ENCODE measurements at places on chromosomes 7 and 10.

DNA sequence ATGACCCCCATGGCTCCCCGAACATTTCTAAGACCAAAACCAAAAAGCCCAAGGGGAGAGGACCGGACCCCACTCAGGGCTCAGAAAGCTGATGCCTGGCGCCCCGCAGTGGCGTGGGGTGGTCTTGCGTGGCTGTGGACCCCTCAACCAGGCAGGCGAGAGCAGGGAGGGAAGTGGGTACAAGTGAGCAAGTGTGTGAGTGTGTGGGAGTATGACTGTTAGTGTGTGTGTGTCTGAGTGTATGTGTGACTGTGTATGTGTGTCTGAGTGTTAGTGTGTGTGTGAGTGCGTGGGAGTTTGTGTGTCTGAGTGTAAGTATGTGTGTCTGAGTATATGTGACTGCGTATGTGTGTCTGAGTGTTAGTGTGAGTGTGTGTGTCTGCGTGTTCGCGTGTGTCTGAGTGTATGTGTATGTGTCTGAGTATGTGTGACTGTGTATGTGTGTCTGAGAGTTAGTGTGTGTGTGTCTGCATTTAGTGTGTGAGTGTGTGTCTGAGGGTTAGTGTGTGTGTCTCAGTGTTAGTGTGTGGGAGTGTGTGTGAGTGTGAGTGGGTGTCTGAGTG, 34.0 kb upstream of the INSIG1 start:
- DNase-seq = no peak

DNA sequence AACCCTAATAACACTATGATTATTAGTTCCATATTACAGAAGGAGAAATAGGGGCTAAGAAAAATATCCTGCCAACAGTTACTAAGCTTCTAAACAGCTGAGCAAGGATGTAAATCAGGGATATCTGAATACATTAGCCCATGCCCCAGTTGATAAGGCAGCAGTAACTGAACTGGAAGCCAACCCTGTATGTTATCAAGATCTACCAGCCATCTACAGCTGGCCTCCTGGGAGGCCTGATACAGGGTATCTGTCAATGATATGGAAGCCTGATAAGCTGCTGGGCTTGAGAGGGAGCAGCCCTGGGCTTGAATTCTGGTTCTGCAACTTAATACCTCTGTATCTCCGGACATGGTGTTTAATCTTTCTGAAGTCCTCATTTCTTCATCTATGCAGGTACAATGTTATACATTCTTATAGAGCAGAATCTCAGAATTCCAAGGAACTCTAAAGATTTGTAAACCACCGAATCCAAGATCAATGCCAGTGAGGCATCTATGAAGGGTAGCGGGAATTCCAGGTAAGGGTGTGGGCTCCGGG, 37.9 kb upstream of the AFAP1L2 start:
- no peak for DNase-seq

- no peak for DNase-seq
Measured at GRCh38 chr7:157061979-157062378, 51.5 kb upstream of the MNX1 start.

DNA sequence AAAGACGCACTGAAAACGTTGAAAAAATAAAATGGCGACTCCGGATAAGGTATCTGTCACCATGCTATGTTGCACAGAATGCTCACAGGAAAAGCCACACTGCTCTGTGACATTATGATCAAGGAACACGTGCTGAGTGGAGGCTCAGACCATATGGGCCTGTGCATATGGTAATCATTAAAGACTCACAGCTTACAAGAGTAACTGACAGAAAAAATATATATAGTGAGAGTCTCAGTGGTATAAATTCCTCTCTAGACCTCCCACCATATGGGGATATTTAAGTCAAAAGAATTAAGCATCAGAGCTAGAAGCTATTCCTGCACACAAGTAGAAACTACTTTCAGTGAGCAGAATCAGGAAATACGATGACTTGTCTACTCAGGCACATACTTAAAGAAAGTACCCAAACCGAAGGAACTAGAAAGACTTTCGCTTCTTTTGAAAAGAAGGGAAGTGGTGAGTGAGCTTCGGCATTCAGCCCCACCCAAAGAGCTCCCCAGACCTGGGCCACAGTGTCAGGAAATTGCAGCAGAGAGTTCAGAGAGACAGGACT, 65.1 kb upstream of the MPP7 start:
- DNase-seq = no peak

GRCh38 chr10:53434413-53434812, 661.8 kb upstream of the MBL2 start:
- DNase-seq = no peak

GRCh38 chr10:5775685-5776084, 37.5 kb downstream of the GDI2 start:
- DNase-seq = peak; percentile 81

- DNase-seq = no peak
Measured at GRCh38 chr10:123295644-123296043, 141.4 kb downstream of the BUB3 start.

DNA sequence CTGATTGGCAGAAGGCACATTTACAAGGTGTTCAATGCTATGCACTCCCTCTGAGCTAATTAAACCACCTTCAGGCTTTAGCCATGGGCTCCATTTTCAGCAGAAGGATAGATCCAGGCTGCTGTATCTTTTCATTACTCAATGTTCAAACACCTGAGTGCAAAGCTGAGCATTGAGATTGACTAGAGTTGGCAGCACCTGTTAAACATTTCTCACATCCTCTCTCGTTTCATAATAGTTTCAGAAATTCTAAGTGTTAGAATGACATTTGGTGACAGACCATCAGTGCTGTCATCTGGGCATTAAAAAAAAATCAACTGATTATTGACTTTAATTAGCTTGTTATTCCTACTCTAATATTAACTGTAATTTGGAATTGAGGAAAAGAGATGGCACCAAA, 187.1 kb upstream of the SEMA3E start:
- DNase-seq = no peak

GRCh38 chr7:85229544-85229943, 42.7 kb upstream of the SEMA3D start:
- DNase-seq = no peak

DNA sequence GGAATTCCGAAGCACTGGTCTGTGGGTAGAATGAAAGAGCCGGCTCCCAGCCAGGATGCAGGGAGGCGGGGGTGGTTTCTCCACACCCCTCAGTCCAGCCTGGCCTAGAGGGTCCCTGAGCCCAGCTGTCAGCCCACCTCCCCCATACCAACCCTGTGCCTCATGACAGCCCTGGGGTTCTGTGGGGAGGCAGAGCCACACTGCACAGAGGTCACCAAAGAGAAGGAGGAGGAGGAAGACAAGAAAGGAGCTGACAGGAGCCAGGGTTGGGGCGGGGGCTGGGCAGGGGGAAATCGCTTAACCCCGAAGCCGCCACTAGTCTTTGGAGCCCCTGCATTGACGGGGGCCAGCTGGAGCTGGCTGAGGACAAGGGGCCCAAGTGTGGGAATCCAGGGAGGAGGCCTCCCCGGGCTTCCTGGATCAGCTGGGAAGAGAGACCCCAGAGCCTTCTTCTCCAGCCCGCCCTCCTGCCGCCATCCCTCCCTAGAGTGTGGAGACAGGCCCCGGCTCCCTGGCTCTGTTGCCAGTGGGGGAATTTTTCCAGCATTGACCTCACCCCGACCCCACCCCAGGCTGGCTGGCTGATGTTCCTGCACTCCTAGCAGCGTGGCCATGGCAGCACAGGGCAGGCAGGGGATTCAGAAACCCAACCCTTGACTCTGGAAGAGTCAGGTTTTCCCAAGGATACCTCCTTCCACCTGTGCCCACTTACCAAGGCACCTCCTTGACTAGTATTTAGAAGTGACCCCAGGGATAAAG, 32.5 kb downstream of the KAZALD1 start:
- no peak for DNase-seq

GRCh38 chr10:68954904-68955303, 1.1 kb upstream of the DDX21 start:
- DNase-seq = no peak

GRCh38 chr7:79141252-79141651, 312.2 kb downstream of the MAGI2 start:
- DNase-seq = no peak

DNA sequence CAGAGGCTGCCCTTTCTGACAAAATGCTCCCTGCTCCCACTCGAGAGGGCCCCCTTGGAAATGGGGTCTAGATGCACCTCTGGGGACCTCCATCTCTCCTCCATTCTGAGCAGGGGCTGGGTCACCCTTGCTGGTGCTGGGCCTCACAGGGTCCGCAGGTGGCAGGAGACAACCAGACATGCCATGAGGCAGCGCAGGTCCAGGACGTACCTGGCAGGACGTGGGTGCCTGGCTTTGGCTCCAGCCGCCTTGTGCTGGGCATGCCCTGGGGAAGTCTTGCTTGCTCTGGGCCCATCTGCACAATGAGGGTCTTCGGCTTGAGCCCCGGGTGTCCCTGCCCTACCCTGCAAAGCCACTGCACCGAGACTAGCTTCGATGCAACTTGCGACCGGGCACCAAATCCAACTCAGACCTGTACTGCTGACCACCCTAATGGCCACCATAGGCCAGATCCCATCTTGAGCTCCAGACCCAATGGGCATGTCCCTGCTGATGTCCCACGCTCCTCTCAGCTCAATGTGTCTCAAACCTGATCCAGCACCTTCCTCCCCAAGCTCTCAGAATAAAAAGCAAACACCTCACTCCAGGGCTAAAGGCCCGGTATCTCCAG, 107.0 kb downstream of the FAM53B start:
- DNase-seq = no peak

- DNase-seq = no peak
Measured at GRCh38 chr10:71223347-71224058, 11.1 kb downstream of the UNC5B start.

GRCh38 chr10:5565671-5566581, 41.2 kb downstream of the CALML3 start:
- DNase-seq = no peak

GRCh38 chr7:2726316-2727018, 38.5 kb downstream of the AMZ1 start:
- DNase-seq = no peak

All from activated naive CD4-positive, alpha-beta T cell (primary cell).